ENCODE measurements at places on chromosomes 11 and 22.

DNA sequence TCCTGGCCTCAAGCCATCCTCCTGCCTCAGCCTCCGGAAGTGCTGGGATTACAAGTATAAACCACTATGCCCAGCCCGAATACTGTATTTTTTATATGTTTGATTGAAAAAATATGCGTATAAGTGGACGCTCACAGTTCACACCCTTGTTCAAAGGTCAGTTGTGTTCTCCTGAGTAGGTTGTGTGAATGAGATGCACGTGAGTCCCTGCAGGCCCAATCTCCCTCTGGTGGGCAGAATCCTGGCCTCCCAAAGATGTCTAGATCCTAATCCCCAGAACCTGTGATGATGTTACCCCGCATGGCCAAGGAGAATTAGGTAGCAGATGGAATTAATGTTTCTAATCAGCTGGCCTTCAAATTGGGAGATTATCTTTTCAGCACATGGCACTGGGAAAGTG, 41.9 kb downstream of the CTTN start:
- DNase-seq = no peak

GRCh38 chr11:109247071-109247470, 174.9 kb upstream of the C11orf87 start:
- DNase-seq = no peak

GRCh38 chr11:27701355-27702105, 1.3 kb upstream of the BDNF start:
- DNase-seq = no peak

DNA sequence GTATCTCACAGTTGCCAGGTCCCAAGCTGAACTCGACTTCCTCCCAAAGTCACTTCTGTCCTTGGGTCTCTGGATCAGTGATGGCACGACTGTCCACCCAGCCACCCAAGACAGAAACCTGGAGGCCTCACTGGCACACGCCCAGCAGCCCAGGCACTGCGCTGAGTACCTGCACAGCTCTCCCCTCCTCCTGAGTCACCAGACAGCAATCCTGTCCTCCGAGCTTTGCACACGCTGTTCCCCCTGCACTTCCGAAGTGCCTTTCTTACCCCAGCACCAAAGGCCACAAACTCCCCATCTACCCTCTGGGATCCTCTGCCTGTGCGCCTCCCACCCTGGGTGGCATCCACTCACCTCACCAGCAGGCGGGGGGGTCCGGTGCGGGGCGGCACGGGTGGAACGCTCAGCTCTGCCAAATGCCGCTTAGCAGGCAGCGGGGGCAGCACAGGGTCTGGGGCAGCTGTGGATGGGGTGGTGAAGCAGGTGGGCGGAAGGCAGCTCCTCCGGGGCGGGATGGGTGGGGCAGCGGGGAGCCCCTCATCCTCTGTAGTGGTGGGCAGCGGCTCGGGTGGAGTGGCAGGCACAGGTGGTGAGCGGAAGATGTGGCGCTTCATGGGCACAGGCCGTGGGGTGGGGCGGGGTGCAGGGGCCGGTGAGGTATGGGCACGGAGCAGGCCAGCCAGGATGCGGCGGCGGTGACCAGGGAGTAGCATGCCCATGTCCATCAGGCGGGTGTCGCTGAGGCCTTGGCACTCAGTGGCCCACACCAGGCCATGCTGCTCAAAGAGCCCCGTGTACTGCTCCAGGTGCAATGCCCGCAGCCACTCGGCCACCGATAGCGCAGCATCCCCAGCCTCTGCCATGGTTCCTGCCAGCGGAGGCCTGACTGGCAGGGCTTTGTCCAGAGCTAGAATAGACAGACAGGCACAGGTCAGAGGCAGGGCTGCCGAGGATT, 25.7 kb downstream of the ARAP1 start:
- no peak for DNase-seq

- no peak for DNase-seq
Measured at GRCh38 chr11:122453586-122453985, 201.9 kb upstream of the UBASH3B start.

GRCh38 chr11:17596711-17597110, 49.7 kb downstream of the OTOG start:
- DNase-seq = no peak

GRCh38 chr11:63711838-63712237, 30.5 kb downstream of the RTN3 start:
- no peak for DNase-seq

- DNase-seq = no peak
Measured at GRCh38 chr11:73818846-73819245, 31.2 kb downstream of the MRPL48 start.

GRCh38 chr11:5712507-5712906, 22.9 kb downstream of the TRIM22 start:
- peak; percentile 37 for DNase-seq

DNA sequence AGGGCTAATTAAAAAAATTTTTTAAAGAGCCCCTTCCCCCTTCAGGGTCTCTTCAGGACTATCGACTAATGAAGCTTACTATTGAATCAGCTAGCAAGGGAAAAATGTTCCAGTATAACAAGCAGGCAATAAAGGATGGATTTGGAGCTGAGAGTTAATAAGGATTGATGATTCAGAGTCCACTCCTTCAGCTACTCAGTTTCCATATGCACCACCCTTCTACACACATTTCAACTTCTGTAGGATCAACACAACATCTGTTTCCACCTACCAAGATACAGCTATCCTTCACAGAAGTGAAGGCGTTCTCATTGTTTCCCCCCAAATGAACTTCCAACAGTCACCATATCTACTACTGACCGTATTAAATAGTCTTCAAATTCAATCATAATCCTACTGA, 6.6 kb upstream of the ALKBH3 start:
- no peak for DNase-seq

DNA sequence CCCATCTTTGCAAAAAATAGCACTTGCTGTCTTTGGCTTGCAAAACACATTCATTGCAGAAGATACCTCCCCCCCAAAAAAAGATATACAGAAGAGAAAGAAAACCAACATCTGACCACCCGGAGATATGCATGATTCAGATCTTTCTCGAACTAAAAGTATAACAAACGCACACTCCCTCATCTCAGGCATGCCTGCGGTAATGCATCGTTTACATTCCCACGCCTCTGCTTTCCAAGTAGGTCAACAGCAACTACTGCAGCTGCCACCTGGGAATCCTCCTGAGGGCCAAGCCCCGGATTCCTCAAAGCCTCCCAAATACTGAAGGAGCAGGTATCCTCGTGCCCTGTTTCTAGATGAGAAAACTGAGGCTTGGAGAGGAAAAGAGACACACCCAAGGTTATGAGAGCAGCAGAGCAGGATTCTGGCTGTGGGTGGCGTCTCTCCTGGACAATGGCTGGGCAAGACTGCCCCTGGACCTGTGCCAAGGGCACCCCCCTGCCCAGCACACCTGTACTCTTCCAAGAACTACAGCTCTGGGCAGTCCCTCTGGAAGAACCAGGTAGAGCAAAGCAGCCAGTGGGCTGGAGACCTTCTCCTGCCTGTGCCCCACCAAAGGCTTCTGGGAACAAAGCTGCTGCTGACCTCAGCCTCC, 38.1 kb downstream of the NUP50 start:
- no peak for DNase-seq

DNA sequence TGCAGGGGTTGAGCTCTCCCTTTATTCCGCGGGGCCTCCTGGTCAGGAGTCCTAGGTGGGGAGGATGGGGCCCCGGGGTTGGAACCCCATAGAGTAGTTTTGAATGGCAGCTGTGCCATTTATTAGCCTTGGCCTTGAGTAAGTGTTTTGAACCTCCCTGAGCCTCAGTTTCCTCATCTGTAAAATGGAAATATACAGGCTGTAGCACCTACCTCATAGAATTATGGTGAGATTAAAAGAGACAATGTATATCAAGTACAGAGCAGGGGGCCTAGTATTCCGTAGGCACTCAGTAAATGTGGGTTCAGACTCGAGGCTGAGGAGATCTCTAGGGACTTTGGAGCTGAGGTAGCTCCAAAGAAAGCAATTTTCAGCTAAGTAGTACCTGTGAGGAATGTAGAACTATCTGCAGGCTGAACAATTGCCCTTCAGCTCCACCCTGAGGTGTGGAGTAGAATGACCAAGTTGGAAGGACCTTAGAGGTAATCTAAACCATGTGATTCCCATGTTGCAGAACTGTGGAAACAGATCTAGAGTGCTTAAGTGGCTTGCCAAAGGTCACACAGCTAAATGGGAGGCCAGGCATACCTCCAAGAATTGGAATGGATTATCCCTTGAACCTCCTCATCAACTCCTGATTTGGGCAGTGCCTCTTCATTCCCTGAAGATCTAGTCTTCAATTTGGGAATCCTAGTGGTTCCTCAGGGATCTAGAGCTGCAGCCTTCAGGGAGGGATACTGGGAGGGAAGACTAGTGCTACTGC, 682 bp downstream of the PGAP2 start:
- peak; percentile 70 for DNase-seq

DNA sequence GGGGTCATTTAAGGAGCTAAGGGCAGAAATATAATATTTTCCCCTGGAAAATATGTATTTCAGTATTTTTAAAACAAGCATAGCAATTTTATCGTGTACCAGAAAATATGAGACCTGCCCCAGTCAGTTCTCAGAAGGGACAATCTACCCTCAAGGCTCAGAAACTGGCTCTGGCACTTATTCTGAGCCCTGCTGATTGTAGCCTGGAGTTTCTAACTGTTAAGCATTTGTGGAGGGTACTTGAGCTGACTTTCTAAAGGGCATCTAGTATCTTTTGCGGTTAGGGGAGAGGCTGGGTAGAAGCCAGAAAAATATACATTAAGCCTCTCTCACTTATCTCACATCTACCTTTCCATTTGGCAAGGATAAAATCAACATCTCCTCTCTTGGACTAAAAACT, 71.3 kb upstream of the FSHB start:
- no peak for DNase-seq

DNA sequence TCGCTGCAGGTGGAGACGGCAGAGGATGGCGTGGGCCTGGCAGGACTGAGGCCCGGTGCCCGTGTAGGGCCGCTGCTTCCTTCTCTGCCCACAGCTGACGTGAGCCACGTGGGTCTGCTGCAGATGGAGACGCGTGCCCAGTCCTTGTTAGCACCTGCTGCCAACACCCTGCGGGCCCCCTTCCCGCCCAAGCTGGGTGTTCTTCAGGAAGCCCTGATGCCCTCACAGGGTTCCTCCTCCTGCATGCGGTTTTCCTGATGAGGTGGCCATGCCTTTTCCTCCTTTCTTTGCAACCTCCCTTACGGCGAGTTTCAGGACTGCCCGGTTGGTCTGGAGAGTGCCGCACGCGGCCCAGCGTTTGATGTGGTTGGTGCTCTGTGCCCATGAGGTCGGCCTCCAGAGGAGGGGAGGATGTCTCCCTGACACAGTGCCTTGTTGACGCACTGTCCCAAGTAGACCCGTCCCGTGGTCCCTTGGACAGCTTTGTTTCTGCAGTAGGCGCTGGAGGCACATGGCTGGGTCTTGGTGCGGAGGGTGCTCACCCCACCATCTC, 44.7 kb downstream of the AP2A2 start:
- no peak for DNase-seq

DNA sequence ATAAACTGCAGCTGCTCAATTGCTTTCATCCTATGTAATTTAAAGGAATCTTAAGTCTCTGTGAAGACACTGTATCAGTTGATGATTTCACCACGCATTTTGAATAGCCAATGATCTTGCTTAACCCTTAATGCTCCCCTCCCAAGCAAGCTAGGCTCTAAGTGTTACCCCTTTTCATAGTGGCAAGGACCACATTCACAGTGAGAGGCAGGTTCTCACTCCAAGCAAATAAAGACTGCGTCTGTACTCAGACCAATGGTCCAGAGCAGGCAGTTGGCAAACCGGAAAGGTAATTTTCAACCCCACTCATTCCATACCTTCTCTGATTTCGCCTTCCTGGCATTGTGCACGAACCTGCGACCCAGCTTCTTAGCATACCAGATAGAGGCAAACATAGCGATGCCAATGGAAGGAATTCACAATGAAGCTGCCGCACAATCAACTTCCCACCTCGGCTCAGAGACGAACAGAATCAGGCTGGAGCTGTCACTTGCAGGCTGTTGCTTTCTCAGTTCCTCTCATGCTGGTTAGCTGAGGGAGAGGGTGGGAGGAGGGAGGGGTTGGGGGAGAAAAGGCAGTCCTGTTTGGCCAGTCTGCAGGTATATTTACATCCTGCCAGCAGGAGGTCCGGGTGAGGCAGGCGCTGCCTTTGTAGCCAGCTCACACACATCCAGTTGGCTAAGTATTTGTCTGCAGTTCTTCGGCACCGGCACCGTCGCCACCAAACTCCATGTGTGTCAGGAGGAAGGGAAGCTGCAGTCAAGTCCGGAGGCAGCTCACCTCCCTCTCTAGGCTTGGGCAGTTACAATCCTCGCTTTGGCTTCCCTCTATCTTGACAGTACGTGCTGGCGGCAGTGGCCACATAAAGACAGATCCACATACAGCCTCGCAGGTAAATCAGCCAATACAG, 1151.2 kb upstream of the CCDC90B start:
- no peak for DNase-seq

GRCh38 chr11:73466643-73467042, 90.4 kb downstream of the RELT start:
- no peak for DNase-seq

- DNase-seq = no peak
Measured at GRCh38 chr11:42249401-42249800, 789.9 kb upstream of the LRRC4C start.

DNA sequence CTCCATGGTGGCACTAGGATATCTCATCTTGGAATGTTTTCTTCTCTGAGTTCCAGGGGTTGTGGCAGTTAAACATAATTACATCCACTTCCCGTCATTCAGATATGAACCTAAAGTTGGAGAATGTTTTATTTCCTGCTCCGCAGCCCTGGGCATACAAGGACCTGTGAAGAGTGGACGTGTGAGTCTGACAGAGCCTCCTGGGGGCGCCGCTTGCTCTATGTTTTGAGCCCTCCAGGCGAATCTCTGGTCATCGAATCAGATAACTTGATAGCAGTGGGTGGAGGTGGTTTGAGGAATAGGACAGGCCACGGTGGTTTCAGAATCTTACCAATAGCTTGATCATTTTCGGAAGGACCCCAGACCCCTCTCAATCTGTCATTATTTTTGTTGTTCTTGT, 174.2 kb downstream of the NTM start:
- no peak for DNase-seq

GRCh38 chr22:30438559-30438958, 13.0 kb downstream of the MTFP1 start:
- no peak for DNase-seq

DNA sequence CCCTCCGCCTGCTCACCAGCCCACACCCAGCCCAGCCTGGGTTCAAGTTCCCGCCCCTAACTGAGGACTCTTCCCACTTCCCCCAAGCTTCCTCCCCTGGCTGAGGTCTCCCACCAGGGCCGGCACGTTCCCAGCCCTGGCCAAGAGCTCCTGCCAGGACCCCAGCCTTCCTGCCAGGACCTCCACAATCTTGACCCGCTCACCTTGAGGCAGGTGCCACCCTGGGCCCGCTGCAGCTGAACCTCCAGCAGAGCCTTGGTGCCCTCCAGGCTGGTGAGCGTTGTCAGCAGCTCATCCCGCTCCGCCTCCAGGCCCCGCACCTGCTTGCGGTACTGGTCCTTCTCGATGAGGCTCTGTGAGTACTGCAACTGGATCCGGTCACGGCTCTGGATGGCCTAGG, 13.2 kb downstream of the CARD10 start:
- DNase-seq = no peak

- no peak for DNase-seq
Measured at GRCh38 chr11:112113539-112114457, 27.1 kb downstream of the SDHD start.

DNA sequence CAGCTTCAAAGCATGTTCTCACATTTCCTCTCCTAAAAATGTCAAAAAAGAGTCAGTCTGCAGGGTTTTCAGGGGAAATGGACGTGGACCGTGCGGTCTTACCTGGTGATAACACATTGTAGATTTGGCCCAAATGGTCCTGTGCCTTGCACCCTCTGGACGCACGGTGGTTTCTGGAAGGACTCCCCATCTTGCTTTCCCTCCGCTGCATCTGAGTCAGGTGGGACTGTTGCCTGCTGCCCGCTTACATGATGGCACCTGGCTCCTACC, 1290.1 kb downstream of the TBC1D22A start:
- no peak for DNase-seq

Data from CD4-positive, alpha-beta T cell treated with Interleukin-4 for 1 hour (primary cell).